ENCODE measurements at places on chromosomes 16 and 17.

- DNase-seq: no peak
Observed at GRCh38 chr16:81544261-81544660, 99.7 kb downstream of the CMIP start.

DNA sequence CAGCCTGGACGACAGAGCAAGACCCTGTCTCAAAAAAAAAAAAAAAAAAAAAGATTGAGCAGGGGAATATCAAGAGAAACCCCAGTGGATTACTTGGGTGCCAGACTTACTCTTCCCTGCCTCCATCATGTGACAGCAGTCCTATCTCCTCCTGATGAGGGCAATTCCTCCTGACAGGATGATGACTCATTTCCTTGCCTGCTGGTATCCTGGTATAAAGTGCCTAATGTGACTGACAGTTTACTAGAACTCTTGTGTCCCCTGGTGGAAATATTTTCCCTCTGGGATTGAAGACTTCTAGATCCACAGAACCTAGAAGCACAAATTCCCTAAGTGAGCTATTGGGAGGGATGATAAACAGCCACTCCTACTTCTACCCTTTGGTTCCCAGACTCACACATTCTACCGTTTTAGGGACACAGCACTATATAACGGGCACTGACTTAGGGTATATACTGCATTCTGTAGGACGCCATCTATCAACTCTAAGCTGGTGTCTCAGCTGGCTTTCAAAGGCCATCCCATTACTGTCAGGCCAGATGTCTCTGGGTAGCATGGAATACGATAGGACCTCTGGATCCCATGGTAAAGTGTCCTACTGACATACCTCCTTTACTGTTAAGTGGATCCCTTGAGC is 114.6 kb upstream of the MED13 start:
- DNase-seq: no peak

DNA sequence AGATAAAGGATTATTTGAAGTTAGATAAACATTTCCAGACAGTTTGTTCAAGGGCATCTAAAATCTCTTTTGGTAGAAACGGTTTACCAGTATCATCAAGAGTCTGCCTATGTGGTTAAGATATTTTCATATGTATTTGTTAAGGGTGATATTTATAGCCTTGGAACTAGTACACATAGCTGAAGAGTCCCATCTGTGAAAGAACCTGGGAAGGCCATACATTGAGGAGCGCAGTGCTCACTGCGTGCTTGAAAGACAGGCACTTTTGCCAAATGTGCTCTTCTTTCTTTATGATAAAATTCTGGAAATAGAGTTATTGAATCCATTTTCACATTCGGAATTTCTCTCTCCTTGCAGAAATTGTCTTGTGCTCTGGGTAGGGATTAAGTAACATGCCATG is 7.7 kb downstream of the IGSF6 start:
- no peak for DNase-seq

DNA sequence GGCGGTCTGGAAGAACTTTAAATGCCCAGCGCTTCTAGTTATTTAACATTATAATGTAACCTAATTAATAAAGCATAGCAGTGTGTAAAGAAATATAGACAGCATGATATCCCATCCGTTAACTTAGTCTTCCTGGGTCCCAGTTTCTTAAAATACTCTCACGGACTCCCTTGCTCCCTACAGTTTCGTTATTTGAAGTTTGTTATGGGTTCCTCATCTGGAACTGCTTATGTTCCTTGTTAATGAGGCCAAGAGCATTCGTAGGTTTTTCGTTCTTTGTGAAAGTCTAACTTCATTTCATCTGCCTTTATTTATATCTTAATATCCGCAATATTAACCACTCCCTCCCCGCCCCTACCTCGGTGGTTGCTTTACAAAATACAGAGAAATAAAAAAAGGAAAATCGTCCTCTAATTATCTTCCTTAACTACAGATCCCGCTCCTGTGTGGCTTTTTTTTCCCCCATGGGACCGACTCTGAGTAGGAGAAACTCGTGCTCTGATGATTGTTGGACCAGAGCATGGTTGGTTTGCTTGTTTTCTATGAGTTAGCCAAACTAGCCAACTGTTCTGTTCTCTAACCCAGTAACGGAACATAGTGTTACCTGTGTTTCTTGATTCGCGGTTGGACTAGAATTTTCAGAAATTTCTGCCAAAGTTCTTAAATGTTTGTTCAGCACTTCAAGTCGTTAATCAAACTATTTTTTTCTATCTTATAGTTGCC is 863 bp downstream of the ADPRM start:
- DNase-seq: no peak

DNA sequence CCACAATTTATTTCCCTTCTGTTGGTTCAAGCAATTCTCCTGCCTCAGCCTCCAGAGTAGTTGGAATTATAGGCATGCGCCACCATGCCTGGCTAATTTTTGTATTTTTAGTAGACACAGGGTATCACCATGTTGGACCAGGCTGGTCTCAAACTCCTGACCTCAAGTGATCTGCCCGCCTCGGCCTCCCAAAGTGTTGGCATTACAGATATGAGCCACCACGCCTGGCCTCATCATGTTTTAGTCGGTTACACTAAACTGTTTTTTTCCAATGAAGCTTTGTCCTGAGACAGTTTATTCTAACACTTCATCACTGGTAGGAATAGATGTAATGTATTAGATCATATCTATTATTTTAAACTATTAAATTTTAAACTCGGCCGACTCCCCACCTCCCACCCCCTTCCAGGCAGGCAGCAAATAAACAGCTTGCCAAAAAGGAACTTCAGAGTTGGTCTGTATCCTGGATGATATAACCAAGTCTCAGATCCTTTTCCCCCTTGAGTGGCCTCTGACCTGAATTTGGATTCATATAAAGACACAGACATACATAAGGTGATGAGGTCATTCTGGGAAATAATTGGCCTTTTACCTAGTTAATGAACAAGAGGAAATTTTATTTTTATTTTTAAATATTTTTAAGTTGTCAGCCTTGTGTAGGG is 18.4 kb upstream of the CORO6 start:
- no peak for DNase-seq

- no peak for DNase-seq
Observed at GRCh38 chr16:87317750-87318644, 805 bp upstream of the C16orf95 start.

GRCh38 chr17:50127697-50128361 is 2.1 kb downstream of the SAMD14 start:
- DNase-seq: no peak

- no peak for DNase-seq
Observed at GRCh38 chr16:1820096-1820945, 6.3 kb downstream of the HAGH start.

DNA sequence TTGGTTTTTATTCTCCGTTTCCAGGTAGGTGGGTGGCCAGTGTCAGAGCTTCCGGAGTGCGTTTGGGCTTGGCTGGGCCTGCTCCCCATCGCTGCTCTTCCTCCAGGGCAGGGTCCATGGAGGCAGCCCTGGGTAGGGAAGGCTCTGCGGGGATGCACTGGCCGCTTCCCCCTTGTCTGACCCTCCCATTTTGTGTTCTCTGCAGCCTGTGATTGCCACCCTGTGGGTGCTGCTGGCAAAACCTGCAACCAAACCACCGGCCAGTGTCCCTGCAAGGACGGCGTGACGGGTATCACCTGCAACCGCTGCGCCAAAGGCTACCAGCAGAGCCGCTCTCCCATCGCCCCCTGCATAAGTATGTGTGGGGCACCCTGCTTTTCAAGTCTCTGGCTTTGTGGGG is 158.3 kb downstream of the NTN1 start:
- no peak for DNase-seq

- DNase-seq: no peak
Observed at GRCh38 chr16:85436636-85437165, 176.4 kb upstream of the GSE1 start.

DNA sequence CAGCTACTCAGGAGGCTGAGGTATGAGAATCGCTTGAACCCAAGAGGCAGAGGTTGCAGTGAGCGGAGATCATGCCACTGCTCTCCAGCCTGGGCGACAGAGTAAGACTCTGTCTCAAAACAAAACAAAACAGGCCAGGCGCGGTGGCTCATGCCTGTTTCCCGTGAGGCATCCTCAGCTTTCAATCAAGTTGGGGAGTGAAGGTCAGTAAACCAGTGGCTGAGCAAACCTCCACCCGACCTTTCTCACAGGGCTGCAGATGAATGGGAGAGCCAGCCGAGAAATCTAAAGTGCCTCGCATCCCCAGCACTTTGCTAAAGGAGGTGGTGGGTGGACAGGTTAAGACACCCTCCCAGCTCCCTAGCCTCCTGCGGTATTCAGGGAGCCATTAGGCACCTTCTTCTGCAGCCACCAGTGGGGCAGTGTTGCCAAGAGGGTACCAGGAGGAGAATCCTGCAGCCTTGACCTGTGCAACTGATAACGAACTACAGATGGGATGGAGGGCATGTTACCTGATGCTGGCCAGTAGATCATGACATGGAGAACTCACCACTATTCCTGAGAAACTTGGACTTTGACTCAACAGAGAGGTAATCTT is 59.0 kb downstream of the KPNA2 start:
- no peak for DNase-seq

GRCh38 chr17:44623070-44623725 is 33.1 kb upstream of the MEIOC start:
- no peak for DNase-seq

GRCh38 chr16:50229149-50229726 is 37.1 kb upstream of the ADCY7 start:
- no peak for DNase-seq

GRCh38 chr17:73430848-73431247 is 119.0 kb upstream of the CDC42EP4 start:
- DNase-seq: no peak

- DNase-seq: no peak
Observed at GRCh38 chr16:56362706-56363105, 62.6 kb downstream of the AMFR start.

- DNase-seq: no peak
Observed at GRCh38 chr16:82040296-82040695, 5.2 kb downstream of the HSD17B2 start.

- DNase-seq: no peak
Observed at GRCh38 chr17:50277357-50277754, 3.1 kb downstream of the TMEM92 start.

DNA sequence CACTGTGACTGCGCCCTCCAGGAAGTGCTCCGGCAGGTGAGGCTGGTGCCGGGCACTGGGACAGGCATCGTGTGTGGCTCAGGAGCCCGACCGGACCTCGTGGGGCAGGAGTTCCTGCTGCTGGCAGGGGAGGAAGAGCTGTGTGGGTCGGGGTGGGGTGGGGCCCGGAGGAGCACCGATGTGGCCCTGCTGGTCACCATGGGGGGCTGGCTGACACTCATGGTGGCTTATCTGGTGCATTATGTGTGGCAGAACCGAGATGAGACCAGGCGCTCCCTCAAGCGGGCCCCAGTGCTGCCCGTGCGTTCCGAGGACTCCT is 16.8 kb downstream of the LRRC3C start:
- DNase-seq: no peak

DNA sequence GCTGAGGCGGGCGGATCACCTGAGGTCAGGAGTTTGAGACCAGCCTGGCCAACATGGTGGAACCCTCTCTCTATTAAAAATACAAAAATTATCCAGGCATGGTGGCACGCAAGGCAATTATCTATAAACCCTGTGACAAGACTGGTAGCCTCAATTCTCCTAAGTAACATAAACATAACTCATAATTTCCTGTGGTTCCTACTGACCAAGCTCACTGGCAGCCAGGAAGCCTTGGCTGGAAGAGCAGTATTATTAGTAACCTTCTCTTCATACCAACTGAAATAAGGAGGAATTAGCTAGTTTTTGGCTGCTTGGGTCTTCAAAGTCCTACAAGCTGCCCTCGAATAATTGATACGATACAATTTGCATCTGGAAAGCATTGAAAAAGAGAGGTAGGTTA is 31.6 kb upstream of the LRRC37A3 start:
- no peak for DNase-seq

DNA sequence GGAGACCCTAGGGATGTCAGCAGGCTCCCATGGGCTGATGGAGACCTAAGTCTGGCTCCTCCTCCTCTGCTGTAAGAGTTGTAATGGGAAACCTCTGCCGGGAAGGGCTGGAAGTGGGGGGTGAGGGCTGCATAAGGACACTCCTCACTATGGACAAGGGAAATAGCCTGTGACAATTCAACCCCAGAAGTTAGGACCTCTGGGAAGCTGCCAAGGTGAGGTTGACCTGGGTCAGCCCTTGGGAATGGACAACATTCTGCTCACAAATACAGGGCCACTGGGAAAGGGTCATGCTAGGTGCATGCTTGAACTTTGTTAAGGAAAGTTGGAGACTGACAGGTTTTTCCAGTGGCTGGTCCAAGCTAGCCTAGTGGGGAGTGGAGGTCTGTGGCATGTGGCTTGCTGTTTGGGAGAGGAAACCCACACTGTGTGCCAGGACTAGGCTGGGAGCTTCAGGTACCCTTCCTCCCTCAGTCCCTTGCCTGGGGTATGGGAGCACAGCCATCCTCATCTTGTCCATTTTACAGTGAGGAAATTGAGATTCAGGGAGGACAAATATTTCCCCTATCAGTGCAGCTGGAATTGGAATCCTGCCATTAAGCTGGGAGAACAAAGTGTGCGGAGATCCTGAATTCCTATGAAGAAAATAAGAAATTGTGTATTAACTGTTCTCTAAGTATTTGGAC is 190.4 kb downstream of the SALL1 start:
- no peak for DNase-seq

DNA sequence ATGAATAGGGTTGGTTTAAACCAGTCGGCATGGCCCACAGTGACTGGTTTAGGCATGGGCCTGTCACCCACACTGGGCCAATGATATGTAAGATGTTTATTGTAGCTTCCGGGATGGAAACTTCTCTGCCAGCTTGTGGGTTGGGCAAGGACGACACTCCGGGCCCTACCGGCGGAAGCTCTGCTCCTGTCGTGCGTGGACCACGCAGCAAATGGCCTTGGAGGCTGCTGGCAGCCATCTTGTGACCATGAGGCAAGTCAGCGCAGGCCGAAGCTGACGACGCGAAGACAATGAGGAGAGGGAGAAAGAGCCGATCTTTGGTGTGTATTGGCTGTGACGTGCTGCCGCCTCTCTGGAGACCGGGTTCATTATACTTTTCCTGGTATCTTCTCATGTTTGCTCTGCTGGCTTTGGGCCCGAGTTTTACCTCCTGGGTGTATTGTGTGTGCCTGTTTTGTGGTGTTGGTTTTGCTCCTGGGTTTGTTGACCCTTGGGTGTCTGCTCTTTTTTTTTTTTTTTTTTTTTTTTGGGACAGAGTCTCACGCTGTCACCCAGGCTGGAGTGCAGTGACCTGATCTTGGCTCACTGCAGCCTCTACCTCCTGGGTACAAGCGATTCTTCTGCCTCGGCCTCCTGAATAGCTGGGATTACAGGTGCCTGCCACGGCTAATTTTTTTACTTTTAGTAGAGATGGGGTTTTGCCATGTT is 15.4 kb downstream of the SLC25A10 start:
- DNase-seq: no peak

DNA sequence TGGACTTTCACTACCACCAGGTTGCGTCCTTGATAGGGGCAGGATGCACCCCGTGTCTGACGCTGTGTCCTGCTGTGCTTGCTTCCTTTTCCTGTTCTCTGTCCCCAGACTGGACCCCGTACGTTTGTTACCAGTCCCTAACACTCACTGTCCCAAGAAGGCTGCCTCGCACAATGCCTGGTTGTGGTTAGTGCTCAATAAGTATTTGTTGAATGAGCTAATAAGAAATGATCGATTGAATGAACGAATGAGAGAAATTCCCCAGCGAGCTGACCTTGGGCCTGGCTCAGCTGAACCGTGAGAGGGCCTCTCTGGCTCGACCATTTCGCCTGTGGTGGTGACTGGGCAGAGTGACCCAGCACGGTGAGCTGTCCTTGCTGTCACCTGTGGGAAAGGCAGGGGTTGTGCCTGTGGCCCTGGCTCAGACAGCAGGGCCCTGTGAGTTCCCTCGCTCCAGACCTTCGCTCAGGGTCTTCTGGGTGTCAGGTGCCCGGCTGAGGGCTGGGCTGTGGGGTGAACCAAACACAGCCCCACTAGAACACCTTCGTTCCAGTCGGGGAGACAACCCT is 20.9 kb downstream of the CMIP start:
- no peak for DNase-seq

GRCh38 chr16:57889522-57889921 is 81.4 kb downstream of the CNGB1 start:
- no peak for DNase-seq
